GM12864 (cell line): ENCODE measurements at places on chromosomes 13 and 19.

- DNase-seq = no peak
Measured at GRCh38 chr19:34235425-34235940, 18.9 kb upstream of the GARRE1 start.

DNA sequence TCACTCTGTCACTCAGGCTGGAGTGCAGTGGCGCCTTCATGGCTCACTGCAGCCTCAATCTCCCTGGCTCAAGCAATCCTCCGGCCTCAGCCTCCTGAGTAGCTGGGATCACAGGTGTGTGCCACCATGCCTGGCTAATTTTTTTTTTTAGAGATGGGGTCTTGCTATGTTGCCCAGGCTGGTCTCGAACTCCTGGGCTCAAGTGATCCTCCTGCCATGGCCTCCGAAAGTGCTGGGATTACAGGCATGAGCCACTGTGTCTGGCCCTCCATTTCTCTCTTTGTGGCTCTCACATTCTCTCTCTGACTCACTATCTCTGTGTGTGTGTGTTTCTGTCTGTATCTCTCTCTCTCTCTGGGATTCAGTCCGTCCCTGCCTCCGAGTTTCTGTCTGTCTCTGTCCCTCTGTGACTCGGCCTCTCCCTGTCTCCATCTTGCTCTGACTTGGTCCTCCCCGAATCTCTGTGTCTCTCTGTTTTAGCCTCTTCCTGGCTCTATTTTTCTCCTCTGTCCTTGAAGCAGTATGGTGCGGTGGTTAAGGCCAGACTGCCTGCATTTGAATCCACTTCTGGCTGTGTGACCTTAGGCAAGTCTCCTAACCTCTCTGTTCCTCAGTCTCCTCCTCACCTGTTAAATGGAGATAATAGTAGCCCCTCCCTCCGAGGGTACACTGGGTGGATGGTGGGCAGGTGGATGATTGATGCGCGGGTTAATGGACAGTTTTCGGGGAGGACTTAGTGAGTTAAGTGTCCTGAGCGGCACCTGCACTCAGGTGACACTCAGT is 11.0 kb downstream of the MEIS3 start:
- DNase-seq = no peak

DNA sequence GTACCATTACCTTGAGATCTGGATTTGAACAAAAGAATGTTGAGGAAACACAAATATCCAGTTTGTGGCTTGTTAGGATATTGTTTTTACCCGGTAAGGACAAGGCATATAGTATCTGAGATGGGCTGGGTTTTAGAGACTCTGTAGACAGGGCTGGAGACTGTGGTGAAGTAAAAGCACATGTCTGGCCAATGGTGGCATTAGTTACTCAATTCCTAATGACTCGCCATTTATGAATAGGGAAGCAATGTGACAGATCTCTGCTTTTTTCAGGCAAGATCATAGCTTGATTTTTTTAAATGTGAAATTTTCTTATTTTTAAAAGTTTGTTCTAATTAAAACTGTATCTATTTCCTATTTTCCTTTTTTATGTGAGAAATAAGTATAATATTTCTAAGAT is 371.1 kb upstream of the SPRY2 start:
- no peak for DNase-seq

DNA sequence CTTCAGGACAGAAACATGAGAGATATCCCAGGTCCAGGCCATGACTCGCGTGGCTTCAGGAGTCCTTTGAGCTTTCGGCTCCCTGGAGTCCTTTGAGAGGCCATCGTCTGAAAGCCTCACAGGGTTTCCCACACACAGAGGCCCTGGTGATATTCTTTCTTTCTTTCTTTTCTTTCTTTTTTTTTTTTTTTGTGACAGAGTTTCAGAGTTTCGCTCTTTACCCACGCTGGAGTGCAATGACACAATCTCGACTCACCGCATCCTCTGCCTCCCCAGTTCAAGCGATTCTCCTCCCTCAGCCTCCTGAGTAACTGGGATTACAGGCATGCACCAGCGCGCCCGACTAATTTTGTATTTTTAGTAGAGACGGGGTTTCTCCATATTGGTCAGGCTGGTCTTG is 5.5 kb downstream of the SIN3B start:
- no peak for DNase-seq

- DNase-seq = no peak
Measured at GRCh38 chr13:37769545-37769944, 100.0 kb downstream of the TRPC4 start.

- no peak for DNase-seq
Measured at GRCh38 chr13:94030415-94031119, 448.9 kb downstream of the DCT start.

GRCh38 chr13:23867027-23867491 is 22.1 kb downstream of the MIPEP start:
- DNase-seq = no peak

DNA sequence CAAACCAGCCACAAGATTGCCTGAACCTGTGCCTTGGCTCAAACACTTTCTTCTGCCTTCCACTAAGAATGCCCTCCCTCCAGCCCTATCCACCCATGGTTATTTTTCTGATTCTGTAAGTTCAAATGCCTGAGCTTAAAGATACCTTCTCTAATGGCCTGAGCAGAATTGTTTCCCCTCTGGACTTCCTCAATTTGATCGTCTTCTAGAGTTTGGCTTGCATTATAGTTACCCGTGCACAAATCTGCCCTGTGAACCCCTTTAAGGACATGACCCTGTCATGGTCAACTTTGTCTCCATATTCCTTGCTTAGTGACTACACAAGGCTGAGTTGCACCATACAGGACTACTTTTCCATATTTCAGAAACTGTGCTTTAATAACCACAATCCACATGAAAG is 481.0 kb downstream of the FOXO1 start:
- no peak for DNase-seq

DNA sequence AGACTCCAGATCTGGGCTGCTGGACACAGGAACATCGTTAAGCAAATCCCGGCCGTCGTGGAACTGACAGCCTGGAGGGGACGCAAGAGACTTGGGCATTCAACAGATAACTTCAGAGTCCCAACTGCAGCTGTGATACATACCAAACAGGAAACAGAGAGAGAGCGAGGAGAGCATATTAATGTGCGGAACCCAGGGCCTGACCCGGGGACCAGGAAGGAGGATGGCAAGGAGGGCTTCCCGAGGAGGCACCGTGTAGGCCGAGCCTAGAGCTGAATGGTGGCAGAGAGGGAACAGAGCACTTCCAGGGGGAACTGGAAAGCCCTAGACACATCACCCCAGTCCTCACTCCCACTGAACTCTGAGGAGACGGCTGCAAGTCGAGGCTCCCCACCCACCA is 68.1 kb downstream of the SIPA1L3 start:
- no peak for DNase-seq

- no peak for DNase-seq
Measured at GRCh38 chr19:38099966-38100365, 124.1 kb downstream of the DPF1 start.

GRCh38 chr13:35768073-35768472 is 291.6 kb upstream of the MAB21L1 start:
- DNase-seq = no peak

DNA sequence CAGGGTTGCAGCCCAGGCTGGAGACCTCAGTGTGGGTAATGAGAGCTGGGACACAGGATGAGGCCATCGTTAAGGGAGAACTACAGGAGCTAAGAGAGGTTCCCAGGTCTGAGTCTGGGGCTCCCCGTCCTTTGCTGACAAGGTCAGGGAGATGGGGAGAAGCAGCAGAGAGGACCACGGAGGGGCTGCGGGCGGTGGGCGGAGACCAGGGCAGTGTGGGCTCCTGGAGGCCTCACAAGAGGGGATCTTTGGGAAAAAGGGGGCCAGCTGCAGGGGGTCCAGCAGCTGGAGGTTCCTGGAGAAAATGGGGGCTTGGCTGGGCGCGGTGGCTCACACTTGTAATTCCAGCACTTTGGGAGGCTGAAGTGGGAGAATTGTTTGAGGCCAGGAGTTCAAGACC is 16.0 kb downstream of the RFX1 start:
- no peak for DNase-seq
